Activated T-cell treated with anti-CD3 and anti-CD28 coated beads, Interleukin-2, amount 50 U/mL, for 72 hours (primary cell): ENCODE measurements at places on chromosomes 5 and 9. TPM values are rescaled to one million over a fixed set of nuclear protein-coding genes. Genes with fewer than 3 reads are reported as not detected.

PCDHGB2 gene
- 0.28 TPM for total RNA-seq

- H3K27ac ChIP-seq: no peak overlapping the region
- DNase-seq: no peak
- H3K4me3 ChIP-seq: no peak overlapping the region
- peaks cover 2% of the 10 kb centered on the region for H3K4me1 ChIP-seq
- H3K36me3 ChIP-seq: peaks cover 8% of the 10 kb centered on the region
- no peaks in the 10 kb centered on the region for H3K27me3 ChIP-seq
These were observed 84.4 kb downstream of the INSYN2B start for GRCh38 chr5:169895926-169896325.

CLIC3 gene
- total RNA-seq: 0.65 TPM

DNA sequence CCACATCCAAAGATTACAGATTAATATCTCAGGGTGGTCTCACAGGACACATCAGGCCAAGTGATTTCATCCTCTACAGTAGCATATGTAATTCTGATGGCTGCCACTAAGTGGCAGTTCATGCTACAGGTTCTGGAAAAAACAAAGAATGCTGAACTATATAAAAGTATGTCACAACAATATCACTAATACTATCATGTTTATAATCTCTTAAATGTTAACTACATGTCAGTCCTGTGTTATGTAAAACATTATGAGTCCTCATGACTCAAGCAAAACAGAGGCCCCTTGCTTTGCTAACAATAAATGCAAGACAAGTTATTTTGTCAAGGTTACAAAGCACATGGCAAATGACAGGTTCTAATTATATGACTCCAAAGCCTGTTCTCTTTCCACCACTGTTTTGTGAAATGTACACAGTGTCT is 233.2 kb downstream of the FBXL17 start:
- H3K4me1 ChIP-seq: peaks cover 5% of the 10 kb centered on the region
- H3K36me3 ChIP-seq: peaks cover 4% of the 10 kb centered on the region
- DNase-seq: no peak
- no peak overlapping the region for H3K4me3 ChIP-seq
- H3K27me3 ChIP-seq: no peaks in the 10 kb centered on the region

PCDHA10 gene
- not detected for total RNA-seq

GRCh38 chr9:36988848-36989247 is 45.2 kb downstream of the PAX5 start:
- no peak for DNase-seq
- H3K36me3 ChIP-seq: peaks cover 7% of the 10 kb centered on the region
- H3K4me3 ChIP-seq: no peak overlapping the region
- H3K27me3 ChIP-seq: peaks cover 70% of the 10 kb centered on the region

SLC4A9 gene
- total RNA-seq: 0.56 TPM

DNA sequence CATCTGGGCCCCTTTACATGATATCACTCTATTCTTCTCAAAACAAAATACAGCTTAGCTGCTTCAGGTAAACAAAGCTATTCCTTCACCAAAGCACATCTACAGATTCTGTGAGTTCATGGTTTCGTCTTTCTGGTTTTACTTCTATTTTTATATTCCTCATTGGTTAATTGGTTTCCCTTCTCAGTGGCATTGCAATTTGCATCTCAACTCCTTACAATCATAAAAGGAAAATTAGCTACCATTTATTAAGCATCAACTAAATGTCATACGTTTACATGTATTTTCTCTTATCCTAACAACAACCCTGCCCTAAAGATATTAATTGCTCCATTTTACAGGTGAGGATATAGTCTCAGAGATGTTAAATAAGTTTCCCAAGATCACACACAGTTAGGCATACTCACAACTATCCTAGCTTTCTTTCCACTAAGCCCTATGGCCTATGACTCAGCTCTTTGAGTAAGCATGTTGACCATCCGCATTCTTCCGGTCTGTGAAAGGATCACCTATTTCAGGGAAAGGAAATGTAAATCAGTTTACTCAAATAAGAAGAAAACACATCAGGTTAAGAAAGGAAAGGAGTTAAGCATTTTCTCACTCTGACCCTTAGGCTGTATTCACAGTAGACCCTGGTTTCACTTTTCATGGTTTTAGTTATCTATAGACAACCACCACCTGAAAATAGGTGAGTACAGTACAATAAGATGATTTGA is 146.1 kb downstream of the CAAP1 start:
- no peak overlapping the region for H3K27ac ChIP-seq
- no peaks in the 10 kb centered on the region for H3K36me3 ChIP-seq
- no peaks in the 10 kb centered on the region for H3K4me1 ChIP-seq
- no peak for DNase-seq
- H3K27me3 ChIP-seq: peaks cover 10% of the 10 kb centered on the region
- H3K4me3 ChIP-seq: no peak overlapping the region

DNA sequence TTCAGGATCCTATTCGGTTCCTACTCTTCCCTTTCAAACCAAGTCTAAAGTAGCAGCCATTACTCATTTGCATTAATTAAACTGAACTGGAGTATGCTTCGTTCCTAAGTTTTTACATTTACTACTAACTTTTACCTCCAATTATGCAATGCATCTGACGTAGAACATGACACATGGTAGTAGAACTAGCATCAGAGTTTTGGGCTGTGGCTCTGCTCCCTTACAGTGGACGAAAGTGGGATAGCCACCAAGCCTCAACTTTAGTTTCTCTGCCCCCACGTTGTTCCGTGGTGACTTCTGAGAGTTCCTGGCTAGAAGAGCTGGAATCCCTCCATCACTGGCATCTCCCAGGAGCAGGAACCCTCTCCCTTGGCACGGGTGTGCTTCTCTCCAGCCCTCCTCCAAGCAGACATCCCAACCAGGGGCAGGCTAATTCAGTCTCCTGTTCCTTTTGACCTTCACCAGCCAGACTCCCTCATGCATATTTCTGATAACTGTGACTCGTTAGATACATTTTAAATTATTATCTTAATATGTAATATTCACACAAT is 2.9 kb downstream of the IFNE start:
- H3K27me3 ChIP-seq: peaks cover 11% of the 10 kb centered on the region
- no peak overlapping the region for H3K4me3 ChIP-seq
- no peaks in the 10 kb centered on the region for H3K36me3 ChIP-seq
- DNase-seq: no peak

GRCh38 chr5:173217626-173218397 is 17.2 kb downstream of the NKX2-5 start:
- no peak for DNase-seq
- H3K4me3 ChIP-seq: no peak overlapping the region
- H3K36me3 ChIP-seq: no peaks in the 10 kb centered on the region
- H3K27ac ChIP-seq: no peak overlapping the region
- H3K27me3 ChIP-seq: peaks cover 20% of the 10 kb centered on the region
- no peaks in the 10 kb centered on the region for H3K4me1 ChIP-seq

DNA sequence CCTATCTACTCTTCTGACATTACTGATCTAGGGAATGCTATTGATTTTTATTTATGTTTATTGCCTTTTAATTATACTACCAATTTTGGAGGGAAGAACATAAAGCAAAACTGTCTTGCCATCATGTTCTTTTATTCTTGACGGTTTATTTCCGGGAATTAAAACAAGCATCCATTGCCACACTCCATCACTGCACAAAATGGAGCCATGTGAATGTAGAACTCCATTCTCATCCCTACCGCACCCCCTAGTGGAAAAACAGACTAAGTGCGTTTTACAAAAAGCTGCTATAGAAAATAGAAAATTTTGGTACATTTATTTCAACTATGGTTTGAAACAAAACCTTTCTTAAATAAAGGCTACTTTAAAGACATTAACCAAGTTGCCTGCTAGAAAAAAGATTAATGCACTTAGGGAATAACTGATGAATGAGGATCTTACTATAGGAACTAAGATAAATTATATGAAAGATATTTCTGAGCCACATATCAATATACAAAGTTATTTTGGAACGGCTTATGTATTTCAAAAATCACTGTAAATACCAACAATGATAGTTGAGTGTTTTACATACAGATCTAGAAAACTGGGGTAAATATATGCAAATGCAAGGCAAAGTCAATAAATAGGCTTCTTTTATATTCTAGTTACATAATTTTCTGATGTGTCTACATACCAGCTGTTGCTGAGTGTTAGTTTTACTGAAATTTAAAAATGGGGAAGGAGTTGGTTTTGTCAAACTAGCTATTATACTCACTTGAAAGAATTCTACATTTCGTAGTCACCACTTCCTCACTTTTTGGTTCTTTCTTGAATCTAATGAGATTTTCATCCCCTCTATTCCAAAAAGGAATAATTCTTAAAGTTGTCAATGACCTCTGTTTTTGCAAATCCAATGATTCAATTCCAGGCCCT is 26.5 kb downstream of the OXCT1 start:
- H3K27ac ChIP-seq: no peak overlapping the region

DNA sequence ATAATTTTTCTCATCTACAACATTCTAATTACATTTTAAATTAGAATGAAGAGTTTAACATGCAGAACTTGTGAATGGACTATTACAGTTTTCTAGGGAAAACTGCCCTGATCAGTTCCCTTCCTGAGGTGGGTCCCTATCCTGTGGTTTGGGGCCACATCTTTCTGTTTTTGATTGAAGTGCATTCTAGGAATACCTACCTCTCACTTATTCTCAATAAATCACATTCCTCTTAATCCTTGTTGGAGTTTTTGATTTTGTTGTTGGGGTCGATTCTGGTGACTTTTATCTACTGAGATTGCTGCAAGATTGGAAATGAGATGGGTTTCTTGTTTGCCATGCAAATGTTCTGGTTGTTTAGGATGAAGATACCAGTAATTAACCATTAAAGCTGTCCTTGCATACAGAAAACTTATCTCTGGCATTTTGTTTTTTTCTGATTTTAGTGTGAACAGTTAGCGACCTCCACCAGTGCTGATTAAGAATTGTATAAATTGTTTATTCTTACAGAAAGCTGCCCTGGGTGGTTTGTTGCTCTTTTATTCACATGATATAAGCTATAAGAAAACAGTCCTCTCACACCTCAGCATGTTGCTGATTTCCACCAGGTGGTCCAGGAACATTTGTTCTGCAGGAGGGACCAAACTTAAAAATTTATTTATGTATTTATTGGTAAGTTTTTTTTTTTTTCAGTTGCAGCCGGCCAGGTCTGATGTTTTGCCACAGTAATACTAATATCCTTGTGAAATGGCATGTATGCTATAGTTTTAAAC is 269.9 kb downstream of the FANCC start:
- DNase-seq: no peak
- H3K27me3 ChIP-seq: peaks cover 30% of the 10 kb centered on the region
- H3K36me3 ChIP-seq: peaks cover 1% of the 10 kb centered on the region
- peaks cover 9% of the 10 kb centered on the region for H3K4me1 ChIP-seq

DNA sequence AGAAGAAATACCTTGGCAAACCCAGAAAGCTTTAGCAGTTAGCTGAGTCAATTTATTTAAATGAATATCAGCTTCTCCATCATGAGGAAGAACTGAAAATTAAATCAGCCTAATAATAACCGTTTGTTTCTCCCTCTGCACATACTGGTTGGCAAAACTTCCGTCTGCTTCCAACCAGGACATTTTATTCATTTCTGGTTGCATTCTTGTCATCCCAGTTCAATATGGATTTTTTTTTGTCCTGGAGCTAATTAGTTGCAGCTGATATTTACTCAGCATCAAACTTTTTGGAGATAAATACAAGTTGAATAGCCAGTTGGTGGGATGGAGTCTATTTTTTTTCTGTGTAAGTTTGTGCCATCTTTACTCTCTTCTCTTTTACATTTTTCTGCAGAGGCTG is 126.5 kb upstream of the GDNF start:
- no peaks in the 10 kb centered on the region for H3K4me1 ChIP-seq
- H3K27ac ChIP-seq: no peak overlapping the region
- no peak for DNase-seq
- no peak overlapping the region for H3K4me3 ChIP-seq

GRCh38 chr9:85702726-85703289 is 38.9 kb downstream of the AGTPBP1 start:
- no peaks in the 10 kb centered on the region for H3K36me3 ChIP-seq
- no peak overlapping the region for H3K4me3 ChIP-seq
- no peaks in the 10 kb centered on the region for H3K27me3 ChIP-seq
- peaks cover 37% of the 10 kb centered on the region for H3K4me1 ChIP-seq

ESM1 gene
- total RNA-seq: not detected

GRCh38 chr5:155066886-155067595 is 53.5 kb downstream of the KIF4B start:
- H3K4me3 ChIP-seq: no peak overlapping the region
- H3K27ac ChIP-seq: no peak overlapping the region
- no peak for DNase-seq
- peaks cover 7% of the 10 kb centered on the region for H3K27me3 ChIP-seq
- no peaks in the 10 kb centered on the region for H3K4me1 ChIP-seq
- no peaks in the 10 kb centered on the region for H3K36me3 ChIP-seq

KIF12 gene
- not detected for total RNA-seq

DNA sequence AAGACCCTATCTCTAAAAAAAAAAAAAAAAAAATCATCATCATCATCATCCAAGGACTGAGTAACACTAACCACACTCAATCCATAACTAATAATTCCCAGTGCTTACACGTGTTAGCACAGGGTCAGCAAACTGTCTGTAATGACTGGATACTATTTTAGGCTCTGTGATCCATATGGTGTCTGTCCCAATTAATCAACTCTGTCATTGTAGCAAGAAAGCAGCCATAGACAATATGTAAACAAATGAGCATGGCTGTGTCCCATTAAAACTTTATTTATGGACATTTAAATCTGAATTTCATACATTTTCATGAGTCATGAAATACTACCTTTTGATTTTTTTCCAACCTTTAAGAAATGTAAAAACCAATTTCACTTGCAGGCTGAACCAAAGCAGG is 148.4 kb downstream of the SIL1 start:
- H3K4me1 ChIP-seq: no peaks in the 10 kb centered on the region
- no peak for DNase-seq
- H3K27me3 ChIP-seq: no peaks in the 10 kb centered on the region
- no peak overlapping the region for H3K27ac ChIP-seq
- H3K36me3 ChIP-seq: no peaks in the 10 kb centered on the region

DNA sequence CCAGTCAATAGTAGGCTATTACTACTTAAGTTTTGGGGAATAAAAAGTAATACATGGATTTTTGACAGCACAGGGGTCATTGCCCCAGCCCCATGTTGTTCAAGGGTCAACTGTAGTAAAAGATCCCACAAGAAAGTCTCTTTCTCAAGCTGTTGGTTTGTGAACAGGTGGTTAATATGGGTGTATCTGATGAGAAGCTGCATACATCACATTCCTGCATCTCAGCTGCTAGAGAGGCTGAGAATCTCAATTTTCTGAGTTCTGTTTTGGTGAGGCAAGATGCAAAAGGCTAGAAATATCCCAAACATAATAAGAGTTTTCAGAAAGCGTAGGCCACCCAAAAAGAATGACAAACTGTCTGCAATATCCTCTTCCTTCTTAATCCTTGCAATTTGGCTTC is 76.8 kb upstream of the DAPK1 start:
- H3K4me1 ChIP-seq: no peaks in the 10 kb centered on the region
- no peak for DNase-seq
- H3K4me3 ChIP-seq: no peak overlapping the region
- peaks cover 11% of the 10 kb centered on the region for H3K27me3 ChIP-seq

DNA sequence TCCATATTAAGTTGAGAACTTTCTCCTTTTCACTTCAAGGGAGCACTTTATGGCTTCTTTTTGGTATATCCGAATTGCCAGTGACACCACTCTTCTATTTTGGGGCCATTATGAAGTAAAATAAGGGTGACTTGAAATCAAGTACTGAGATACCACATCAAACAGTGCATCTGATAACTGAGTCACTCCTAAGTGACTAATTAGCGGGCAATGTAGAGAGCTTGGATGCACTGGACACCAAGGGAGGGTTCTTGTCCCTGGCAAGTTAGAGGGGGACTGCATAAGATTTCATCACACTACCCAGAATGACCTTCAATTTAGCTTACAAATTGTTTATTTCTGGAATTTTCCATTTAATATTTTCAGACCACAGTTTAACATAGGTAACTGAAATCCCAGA is 813.9 kb upstream of the CDH10 start:
- DNase-seq: no peak
- H3K4me1 ChIP-seq: no peaks in the 10 kb centered on the region
- H3K27ac ChIP-seq: no peak overlapping the region
- no peaks in the 10 kb centered on the region for H3K27me3 ChIP-seq
- no peaks in the 10 kb centered on the region for H3K36me3 ChIP-seq
- H3K4me3 ChIP-seq: no peak overlapping the region

SGCD gene
- total RNA-seq: 0.07 TPM
